ENCODE measurements at places on chromosomes 1 and 21. TPM values are rescaled to one million over a fixed set of nuclear protein-coding genes. Genes with fewer than 3 reads are reported as not detected.

GRCh38 chr1:47030170-47030805 is 6.8 kb downstream of the CYP4X1 start:
- no peak for DNase-seq

The GPATCH4 gene
- polyA plus RNA-seq: 21.6 TPM

DNA sequence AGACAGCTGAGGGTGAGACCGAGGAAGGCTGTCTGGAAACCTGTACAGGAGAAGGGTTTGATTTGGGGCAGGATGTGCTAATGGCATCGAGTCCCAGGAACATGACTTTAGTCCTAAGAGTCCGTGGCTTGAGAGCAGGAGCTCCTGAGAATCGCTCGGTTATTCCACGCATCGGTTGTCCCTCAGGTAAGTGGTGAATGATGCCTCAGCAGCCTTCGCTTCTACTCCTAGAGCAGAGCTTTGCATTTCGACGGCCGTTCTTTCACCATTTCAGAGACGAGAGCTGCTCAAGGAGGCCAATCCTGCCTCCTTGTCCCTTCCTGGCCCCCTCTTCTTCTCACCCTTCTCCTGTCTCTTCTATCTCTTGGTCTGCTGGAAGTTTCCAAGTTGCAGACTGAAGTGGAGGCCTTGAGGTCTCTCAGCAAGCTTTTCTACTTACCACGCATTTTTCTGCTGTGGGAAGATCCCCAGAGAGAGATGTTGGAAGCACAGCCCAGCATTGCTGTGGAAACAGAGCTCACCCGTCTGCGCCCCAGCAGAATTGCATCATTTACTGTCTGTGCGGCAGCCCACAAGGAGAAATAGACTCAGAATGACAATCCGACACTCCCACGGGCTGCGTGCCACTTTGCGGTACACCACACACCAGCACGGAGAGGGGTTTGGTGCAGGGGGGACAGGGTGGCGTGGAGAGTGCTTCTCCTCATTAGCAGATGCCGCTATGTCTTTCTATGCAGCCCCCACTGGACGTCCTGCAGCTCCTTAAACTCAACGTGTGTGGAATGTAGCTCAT is 270.7 kb upstream of the C1orf174 start:
- no peak for DNase-seq

The LYPD8 gene
- polyA plus RNA-seq: not detected

DNA sequence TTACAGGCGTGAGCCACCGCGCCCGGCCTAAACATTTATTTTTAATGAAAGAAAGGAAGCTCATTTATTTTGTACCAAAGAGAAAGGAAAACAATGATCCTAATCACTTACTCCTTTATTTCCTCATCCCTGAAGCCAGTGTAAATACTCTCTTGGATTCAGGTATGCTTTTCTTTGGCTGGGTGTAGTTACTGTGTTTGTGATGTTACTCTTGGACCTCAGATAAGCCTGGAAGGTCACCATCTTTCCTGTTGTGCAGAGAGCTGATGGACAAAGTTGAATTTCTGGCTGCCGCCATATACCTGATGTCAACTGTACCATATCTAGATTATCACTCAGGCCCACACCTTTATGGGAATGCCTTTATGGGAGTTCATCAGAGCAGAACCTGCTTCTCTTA is 35.4 kb upstream of the FOXE3 start:
- no peak for DNase-seq

The SLC6A17 gene
- polyA plus RNA-seq: not detected

DNA sequence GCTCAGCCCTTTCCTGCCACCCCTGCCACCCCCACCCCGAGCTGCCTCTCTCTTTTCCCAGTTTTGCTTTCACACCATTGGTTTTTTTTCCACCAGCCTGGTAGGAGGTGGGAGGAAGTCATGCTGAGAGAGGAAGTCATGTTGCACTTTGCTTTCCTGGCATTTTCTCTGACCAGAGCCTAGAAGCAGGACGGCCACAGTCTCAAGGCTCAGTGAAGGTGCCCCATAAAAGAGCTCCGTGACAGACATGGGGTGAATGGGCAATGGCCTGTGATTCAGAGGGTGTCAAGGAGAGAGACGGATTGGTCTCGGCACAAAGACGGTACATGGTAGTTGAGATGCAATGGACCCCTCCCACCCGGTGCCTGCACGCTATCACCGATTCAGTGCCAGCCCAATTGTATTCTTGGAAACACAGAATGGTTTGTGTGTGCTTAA is 42.1 kb upstream of the DMRTB1 start:
- no peak for DNase-seq

DNA sequence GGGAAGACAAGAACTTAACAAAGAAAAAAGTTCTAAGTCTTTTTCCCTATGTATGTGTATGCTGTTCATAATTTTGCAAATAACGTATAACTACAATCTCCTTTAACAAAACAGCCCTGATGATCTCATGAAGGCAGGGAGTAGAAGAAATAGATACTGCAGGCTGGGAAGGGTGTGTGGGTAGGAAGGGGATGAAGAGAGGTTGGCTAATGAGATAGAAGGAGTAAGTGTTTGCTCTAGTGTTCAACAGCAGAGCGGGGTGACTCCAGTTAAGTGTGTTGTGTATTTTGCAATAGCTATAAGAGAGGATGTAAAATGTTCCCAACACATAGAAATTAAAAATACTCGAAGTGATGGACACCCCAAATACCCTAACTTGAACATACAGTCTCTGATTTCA is 20.1 kb downstream of the C1orf198 start:
- no peak for DNase-seq

- no peak for DNase-seq
These were observed 59.7 kb upstream of the ZNF326 start for GRCh38 chr1:89935235-89935634.

- DNase-seq: no peak
These were observed 53.6 kb upstream of the RAP1A start for GRCh38 chr1:111565968-111566367.

The SHISAL2A gene
- not detected for polyA plus RNA-seq

The CYP4Z1 gene
- polyA plus RNA-seq: 0.04 TPM

DNA sequence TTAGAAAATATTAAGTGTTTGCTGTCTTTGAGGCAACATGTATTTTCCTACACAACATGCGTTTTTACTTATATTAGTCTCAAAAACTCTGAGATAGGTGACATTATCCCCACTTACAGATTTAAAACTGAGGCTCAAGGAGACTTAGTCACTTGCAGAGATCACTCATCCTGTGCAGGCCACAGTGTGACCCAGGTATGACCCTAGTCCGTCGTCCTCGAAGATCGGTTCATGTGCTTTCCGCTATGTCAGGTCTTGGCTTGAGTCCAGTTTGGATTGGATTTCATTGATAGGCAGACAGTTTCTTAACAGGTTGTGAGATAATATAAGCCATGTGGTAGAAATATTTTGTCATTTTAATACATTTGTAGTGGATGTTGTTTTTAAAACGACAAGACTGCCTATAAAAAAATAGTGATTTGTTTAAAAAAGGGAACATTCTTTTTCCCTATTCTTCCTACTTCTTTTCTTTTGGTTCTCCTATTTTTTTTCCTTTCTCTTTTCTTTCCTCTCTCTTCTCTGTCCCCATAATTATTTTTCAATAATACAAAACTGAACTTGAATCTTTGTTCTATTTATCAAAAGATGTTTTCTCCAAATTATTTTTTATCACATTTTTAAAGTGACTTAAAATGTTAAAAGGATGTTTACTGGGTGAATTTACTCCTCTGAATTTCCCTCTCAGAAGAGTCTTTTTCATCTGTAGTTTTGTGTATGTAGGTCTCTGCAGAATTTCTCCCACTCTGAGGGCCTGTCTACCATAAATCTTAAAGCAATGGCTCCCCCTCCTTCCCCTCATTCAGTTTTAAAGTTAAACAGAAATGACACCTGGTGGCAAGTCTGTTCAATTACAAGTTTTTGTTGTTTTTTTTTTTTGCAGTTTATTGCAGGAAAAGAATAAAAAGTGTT is 81.8 kb downstream of the PHTF1 start:
- peak; percentile 16 for DNase-seq

GRCh38 chr1:115262886-115263285 is 75.2 kb downstream of the NGF start:
- DNase-seq: no peak

The PIGM gene
- 2.1 TPM for polyA plus RNA-seq

DNA sequence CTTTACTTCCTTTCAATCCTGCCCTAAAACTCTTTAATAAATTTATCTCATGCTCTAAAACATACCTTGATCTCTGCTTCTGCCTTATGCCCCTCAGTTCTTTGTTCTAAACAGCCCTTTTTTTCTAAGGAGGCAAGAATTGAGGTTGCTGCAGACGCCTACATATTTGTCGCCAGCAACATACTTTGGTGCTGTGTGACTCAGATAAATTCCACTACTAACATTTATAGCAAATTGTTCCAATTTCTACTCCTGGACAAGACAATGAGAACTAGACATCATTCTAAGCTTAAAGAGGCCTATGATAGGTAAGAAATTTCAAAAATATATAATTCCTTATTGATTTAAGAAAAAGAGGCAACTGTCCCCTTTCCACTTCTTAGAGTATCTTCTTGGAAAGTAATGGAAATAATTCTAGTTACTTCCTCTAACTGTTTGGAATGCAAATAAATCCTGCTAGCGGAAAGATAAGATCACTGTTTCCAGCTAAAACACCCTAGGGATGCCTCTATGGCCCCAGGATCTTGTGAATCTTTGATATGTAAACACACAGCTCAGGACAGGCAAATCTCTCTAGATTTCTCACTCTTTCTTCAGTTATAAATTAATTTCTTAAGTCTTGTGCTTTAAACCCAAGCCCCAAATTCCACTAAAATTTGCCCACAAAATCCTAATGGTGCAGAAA is 869.1 kb downstream of the KCNT2 start:
- DNase-seq: no peak

DNA sequence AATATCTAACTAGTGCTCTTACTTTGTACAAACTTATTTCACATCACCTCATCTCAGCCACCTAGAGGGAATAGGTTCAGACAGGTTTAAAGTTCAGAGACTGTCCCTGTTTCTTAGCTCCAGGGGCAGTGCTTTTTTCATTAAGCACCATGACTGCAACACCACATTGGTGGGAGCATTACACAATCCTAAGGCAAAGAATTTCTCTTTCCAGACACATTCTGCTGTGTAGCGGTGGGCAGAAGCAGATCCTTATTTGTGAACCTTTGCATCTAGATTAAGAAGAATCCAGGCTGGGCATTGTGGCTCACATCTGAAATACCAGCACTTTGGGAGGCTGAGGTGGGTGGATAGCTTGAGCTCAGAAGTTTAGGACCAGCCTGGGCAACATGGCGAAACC is 16.1 kb downstream of the LCA5L start:
- DNase-seq: no peak

The MIA3 gene
- 48.6 TPM for polyA plus RNA-seq

GRCh38 chr1:22922640-22923039 is 50.0 kb downstream of the LACTBL1 start:
- no peak for DNase-seq

DNA sequence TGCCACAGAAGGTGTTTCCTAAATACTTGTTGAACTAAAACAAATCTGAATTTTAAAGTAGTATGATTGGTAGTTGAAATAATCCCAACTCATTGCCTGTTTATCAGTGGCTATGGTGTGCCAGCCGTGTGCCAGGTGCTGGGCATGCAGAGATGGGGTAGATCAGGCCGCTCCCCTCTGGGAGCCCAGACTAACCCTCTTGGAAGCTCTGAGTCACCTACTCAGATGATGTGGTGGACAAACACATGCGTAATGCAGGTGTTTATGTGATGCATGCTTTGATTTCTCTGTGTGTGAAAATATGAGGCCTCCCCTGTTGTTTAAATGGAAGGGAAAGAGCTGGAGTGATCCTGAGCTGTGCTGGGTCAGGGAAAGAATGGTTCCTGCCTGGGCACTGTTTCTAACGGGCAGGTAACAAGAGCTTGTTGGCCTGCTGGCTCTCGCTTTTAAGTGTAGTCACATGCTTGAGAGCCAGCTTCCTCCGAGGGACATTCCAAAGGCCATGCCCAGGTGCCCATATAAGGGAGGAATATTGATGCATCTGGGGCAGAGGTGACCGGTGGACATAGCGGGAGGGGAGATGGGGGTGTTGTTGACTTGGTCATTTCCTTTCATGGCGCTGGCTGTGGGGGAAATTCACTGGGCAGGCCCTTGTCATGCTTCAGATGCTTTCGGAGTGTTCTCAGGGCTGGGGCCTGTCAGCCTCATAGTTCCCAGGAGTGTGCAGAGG is 10.2 kb downstream of the MFN2 start:
- peak; percentile 93 for DNase-seq

DNA sequence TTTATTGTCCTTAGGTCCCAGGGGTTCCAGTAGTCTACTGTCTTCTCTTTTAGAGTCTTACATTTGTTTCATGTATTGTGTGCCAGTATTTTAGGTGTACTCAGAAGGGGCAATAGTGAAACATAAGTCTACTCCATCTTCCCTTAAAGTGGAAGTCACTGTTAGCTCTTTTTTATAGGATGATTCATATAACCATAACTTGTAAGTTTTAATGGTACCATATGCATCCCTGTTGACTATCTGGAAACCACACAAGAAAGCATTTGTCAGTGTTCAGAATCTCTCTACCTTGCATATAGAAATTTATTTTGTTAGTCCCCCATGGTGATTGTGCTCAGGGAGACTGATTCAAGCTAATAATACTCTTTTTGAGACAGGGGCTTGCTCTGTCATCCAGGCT is 149.9 kb downstream of the HS2ST1 start:
- no peak for DNase-seq

GRCh38 chr1:172180501-172181285 is 239.8 kb upstream of the C1orf105 start:
- peak; percentile 60 for DNase-seq

The DISP3 gene
- polyA plus RNA-seq: not detected

DNA sequence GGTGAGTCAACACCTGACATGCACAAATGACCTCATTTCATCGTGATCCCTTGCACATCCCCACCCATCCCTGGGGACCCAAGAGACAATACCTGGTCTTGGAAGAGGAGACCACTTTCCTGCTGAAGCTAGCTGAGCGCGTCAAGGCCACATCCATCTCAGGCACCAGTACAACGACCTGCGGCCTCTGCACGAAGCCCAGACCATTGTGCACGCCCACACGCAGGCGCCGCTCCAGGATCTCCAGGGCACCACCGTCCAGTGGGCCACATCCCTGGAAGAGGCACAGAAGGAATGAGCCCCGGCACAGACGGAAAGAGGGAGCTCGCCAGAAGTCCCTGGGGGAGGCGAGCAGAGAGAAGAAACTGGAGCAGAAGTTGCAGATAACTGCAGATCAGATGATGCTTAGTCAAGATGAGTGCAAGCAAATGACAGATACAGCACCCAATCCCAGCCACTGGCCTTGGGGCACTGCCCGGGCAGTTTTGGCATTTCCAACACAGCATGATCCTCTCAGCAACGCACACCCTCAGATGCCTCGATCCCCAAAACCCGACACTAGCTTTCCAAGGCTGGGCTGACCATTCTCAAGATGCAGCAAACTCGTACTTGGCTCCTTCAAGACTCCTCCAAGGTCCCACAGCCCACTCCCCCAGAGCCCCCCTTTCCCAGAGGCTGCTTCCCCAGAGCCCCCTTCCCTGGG is 44.1 kb downstream of the NPHP4 start:
- DNase-seq: no peak

- no peak for DNase-seq
These were observed 233.1 kb upstream of the USP24 start for GRCh38 chr1:55448261-55448660.

DNA sequence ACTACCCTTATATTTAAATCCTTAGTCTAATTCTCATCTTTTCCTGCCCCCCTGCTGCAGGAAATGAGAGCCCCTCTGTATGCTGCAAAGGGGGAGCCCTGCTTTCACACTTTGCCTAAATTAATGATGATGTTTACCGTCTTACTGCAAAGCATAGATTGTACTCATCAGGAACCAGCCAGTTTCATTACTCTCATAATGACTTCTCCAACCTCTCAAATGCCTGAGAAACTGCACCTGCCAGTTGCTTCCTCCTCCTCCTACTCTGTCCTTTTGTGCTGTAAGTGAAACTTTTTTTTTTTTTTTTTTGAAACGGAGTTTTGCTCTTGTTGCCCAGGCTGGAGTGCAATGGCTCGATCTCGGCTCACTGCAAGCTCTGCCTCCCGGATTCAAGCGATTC is 101.7 kb downstream of the ADSS2 start:
- no peak for DNase-seq

The CD1B gene
- not detected for polyA plus RNA-seq

Data from heart left ventricle (tissue), 16 donors.